ENCODE measurements at places on chromosomes 12 and 14. TPM values are rescaled to one million over a fixed set of nuclear protein-coding genes. Genes with fewer than 3 reads are reported as not detected.

DNA sequence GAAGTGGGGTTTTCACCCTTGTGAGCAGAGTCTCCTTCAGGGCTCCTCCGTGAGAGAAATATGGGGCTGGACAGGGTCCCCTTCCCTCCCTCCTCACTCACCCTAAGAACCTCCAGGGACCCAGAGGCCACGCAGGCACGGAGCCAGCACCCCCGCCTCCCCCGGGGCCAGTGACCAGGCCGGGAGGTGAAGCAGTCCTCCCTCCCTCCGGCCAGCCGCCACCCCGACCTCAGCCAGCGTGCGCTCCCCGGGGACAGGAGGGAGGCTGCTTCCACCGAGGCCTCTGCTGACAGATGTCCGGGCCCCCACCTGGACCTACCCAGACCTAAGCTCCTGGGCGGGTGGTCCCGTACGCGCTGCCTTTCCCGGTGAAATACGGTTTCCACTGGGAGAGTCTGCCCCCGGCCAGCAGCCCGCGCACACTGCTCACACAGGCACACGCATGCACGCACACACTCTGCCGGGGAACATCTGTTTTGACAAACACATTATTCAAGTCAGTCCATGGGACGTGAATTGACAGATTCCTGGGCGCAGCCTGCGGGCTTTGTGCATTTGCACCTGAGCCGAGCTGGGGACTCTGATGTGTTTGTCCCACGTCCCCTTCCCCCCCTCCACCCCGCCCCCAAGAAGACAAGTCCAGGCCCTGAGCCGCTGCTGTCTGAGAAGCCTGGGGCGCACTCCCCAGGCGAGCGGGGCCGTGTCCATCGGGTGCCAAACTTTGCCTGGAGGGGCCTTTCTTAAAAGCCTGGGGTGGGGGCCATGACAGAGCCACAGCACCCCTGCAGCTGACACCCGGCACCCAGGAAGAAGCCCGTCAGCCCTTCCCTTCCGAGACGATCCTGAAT is 725 bp downstream of the RIMBP2 start:
- peaks cover 17% of the 10 kb centered on the region for H3K4me1 ChIP-seq
- H3K27me3 ChIP-seq, result peaks cover 18% of the 10 kb centered on the region
- no peaks in the 10 kb centered on the region for H3K36me3 ChIP-seq
- H3K4me3 ChIP-seq, result no peak overlapping the region
- peak; percentile 8 for DNase-seq
- H3K27ac ChIP-seq, result no peak overlapping the region

- H3K4me1 ChIP-seq, result no peaks in the 10 kb centered on the region
- no peaks in the 10 kb centered on the region for H3K36me3 ChIP-seq
- no peak overlapping the region for H3K4me3 ChIP-seq
- no peak overlapping the region for H3K27ac ChIP-seq
- H3K27me3 ChIP-seq, result no peaks in the 10 kb centered on the region
These were observed 78.5 kb downstream of the ADGRD1 start for GRCh38 chr12:131032082-131032750.

DNA sequence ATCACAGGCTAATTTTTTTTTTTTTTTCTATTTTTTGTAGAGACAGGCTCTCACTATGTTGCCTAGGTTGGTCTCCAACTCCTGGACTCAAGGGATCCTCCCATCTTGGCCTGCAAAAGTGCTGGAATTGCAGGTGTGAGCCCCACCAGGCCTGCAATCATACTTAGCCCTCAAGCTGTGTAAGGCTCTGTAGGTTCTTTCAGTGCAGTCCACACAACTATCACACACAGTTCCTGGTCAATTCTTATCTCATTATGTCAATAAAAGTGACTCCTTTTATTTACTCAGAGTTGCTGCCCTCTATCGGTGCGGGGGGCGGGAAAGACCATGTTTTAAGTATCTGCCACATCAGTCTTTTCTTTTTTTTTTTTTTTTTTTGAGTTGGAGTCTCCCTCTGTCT is 29.0 kb downstream of the SLC2A3 start:
- H3K36me3 ChIP-seq, result no peaks in the 10 kb centered on the region
- no peaks in the 10 kb centered on the region for H3K27me3 ChIP-seq
- DNase-seq, result peak; percentile 40
- H3K4me3 ChIP-seq, result no peak overlapping the region
- H3K27ac ChIP-seq, result no peak overlapping the region
- H3K4me1 ChIP-seq, result peaks cover 3% of the 10 kb centered on the region

DNA sequence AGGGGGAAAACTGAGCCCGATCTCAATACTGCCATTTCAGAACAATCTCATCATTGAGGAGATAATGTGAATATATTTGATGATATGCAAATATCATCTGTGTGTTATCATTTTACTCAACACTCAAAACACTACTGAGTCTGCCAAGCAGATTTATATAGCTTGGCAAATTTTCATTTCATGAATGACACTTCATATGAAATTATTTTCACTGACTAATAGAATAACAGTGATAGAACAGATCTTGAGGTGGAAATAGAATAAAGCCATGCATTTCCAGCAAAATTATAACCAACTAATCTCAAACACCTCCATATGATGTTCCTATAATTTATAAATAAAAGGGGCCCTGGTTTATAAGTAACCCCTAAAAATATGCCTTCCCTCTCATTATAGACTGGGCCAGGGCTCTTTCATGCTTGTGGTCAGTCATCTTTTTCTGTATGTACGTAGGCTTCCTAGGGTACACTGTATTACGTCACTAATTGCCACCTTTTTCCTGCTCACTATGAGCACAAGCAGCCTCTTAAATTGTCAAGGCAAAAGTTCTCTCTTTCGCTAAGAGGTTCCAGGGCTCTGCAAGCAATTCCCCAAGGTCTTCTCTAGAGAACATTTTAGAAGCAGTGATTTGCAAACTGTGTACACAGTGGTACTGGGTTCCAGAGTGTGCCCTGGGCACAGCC is 197.1 kb upstream of the FOXN3 start:
- H3K4me3 ChIP-seq, result no peak overlapping the region
- no peak overlapping the region for H3K27ac ChIP-seq
- DNase-seq, result no peak
- H3K27me3 ChIP-seq, result no peaks in the 10 kb centered on the region

DNA sequence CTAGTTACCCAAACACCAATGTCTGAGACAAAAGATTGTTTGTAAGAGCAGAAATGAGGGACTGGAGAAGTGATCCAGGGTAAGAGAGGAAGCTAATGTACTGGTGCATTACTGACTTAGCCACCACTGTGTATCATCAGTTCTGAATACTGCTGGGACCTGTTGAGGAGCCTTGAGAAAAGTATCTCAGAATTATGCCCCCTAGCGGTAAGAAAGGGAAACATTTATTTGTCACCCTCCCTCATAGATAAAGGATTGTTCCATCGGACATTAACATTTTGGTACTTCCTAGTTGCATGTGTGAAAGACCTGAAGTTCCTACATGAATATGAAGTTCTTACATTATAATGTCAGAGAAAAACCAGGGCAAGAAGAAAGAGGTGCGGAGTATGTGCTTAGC is 612.5 kb downstream of the FSCB start:
- no peaks in the 10 kb centered on the region for H3K27me3 ChIP-seq
- H3K27ac ChIP-seq, result no peak overlapping the region
- no peak for DNase-seq
- no peak overlapping the region for H3K4me3 ChIP-seq
- H3K36me3 ChIP-seq, result no peaks in the 10 kb centered on the region
- H3K4me1 ChIP-seq, result no peaks in the 10 kb centered on the region

GRCh38 chr14:95902273-95902826 is 25.7 kb downstream of the TUNAR start:
- no peaks in the 10 kb centered on the region for H3K36me3 ChIP-seq
- H3K27me3 ChIP-seq, result no peaks in the 10 kb centered on the region
- no peak overlapping the region for H3K4me3 ChIP-seq
- no peak for DNase-seq
- no peak overlapping the region for H3K27ac ChIP-seq
- no peaks in the 10 kb centered on the region for H3K4me1 ChIP-seq

DNA sequence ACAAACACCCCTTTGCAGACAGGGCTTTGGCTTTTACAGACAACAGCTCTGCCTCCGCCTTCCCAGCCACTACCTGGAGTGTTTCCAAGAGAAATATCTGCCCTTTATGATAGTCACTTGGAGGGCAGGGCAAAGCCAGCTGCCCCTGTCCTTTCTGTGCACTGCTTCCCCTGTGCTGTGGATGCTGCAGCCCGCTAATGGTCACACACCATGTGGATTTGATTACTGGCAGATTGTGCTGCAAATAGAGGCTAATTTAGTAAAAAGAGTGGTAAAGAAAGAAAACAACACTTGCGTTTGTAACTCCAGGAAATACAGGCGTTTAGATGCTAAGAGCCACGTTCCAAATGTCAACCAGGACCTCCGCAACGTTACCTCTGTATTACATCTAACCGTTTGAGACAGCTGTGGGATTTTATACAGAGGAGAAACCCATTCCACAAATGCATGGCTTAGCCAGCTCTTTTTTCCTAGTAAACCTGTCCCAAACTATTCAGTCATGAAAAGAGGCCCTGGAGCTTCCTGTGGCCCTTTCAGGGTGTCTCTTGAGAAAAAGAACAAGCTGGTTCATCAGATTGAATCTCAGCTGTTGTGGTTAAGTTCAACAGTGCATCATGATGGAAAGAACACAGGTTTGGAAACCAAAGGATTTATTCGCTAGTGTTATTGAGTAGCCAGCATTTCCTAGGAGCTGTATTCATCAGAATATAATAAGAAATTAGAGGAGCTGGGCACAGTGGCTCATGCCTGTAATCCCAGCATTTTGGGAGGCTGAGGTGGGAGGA is 30.1 kb upstream of the PWP1 start:
- H3K4me1 ChIP-seq, result peaks cover 30% of the 10 kb centered on the region
- no peaks in the 10 kb centered on the region for H3K36me3 ChIP-seq
- H3K27me3 ChIP-seq, result no peaks in the 10 kb centered on the region
- no peak overlapping the region for H3K27ac ChIP-seq
- no peak for DNase-seq

DNA sequence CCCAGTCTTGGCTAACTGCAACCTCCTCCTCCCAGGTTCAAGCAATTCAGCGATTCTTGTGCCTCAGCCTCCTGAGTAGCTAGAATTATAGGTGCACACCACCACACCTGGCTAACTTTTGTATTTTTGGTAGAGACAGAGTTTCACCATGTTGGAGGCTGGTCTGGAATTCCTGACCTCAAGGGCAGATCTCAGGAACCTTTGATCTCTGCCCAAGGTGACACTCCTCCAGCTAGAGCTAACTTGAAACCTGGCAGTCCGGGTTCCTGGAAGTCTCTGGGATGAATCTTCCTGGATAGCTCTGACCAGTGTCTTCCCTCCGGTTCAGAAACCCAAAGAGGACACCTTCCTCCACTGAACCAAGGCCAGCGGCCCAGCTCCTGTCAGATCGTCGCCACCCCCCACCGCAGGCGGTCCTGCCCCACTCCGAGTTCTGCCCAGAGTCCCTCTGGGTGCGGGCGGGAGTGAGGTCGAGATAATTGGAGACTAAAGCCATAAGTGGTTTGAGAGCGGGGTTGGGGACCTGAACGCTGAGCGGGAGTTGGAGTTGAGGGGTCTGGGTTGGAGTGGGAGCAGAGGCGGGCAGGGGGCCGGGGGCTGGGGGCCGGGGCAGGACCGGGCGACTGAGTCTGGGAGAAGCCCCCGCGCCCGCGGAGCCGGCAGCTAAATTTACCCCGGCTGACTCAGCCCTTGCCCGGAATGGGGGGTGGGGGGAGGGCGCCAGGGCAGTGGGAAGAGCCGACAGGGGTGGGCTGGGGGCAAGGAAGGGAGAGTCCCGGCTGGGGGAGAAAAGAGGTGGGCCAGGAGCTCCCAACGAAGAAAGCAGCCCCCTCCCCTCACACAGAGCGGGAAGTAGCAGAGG is 4.7 kb downstream of the DDN start:
- no peak for DNase-seq
- H3K27ac ChIP-seq, result no peak overlapping the region
- no peak overlapping the region for H3K4me3 ChIP-seq
- H3K27me3 ChIP-seq, result peaks cover 57% of the 10 kb centered on the region
- no peaks in the 10 kb centered on the region for H3K4me1 ChIP-seq
- H3K36me3 ChIP-seq, result no peaks in the 10 kb centered on the region

Gene RAB21
- total RNA-seq, result 58.5 TPM

Gene ST8SIA1
- total RNA-seq, result 20.9 TPM

Gene KITLG
- 53.8 TPM for total RNA-seq

Gene PGF
- 8.7 TPM for total RNA-seq
